ENCODE measurements at places on chromosomes 7 and 10.

- DNase-seq = no peak
These were observed 69.1 kb downstream of the DIP2C start for GRCh38 chr10:620417-620816.

DNA sequence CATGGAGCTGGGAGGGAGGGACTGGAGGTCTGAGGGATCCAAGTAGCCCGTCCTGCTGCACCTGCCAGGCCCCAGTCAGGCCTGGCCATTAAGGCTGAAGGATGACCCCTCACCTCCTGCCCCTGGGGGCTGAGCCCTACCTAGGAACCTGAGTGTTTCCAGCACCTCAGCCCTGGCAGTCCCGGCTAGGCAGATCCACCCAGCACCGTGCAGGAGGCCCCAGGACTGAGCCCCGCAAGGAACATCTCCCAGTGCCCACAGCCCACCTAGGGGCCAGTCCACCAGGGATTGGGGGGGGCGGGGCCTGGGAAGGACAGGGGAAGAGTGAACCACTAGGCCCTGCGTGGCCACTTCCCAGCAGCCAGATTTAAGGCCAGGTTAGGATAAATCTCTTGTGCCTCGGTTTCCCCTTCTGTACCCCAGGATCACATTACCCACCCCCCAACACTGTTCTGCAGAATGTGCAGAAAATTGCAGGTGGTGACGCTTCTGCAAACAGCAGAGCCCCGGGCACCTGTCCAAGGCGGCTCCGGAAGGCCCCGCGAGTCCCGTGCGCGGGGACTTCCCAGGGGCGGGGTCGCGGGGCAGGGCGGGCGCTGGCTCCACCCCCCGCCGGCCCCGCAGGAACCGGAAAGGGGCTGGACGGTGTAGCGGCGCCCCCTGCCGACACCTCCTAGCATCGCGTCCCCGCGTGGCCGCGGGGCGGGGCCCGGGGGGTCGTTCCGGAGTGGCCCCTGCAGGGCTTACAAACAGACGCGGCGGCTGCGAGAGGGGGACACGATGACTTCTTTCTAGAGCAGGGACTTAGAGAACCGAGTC lies 55.9 kb downstream of the PWWP2B start:
- peak; percentile 74 for DNase-seq

GRCh38 chr7:100484673-100485045 lies 932 bp downstream of the NYAP1 start:
- no peak for DNase-seq

DNA sequence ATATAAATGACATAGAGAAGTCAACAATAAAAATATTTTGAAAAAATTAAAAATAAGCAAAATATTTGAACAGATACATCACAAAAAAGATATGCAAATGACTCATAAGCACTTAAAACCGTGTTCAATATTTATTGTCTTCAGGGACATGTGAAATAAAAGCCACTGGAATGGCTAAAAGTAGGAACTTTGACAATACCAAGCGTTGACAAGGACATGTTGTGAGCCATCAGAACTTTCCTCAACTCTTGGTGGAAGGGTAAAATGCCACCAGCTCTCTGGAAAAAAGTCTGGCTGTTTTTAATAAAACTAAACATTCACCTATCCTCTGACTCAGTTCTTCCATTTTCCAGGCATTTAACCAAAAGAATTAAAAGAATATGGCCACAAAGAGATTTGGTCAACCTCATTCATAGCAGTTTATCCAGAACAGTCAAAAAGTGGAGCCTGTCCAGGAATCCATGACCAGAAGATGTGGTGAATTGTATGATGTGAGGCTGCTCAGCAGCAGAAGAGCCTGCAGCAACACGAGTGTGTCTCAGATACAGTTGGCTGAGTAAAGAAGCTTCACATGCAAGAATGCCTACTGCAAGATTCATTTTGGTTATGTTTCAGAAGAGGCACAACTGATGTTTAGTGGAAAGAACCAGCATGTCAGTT lies 7.1 kb upstream of the KLF6 start:
- DNase-seq = no peak

DNA sequence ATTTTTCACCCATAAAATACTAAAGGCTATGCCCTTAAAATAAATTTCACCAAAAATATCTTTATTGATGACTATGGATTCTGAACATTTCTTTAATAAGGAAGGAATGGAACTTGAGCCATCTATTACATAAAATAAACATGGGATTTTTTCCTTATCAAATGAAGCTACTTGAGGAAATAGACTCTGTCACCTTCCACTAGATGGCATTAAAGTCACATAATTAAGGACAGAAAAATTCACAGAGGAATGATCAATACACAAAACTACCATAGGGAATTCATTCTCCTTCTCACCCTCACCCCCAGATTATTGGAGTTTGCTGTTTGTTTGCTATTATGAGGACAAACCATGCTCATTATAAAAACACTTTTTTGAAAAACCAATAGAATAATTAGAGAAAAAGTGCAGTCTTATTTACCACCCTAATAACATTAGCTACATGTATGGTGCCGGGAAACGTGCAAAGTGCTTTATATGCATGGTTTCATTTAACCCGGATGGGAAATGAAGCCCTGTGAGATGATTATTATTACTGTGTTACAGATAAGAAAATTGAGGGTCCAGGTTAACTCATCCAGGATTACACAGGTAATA lies 21.1 kb upstream of the FOXI2 start:
- no peak for DNase-seq

- DNase-seq = no peak
These were observed 57.4 kb upstream of the SDK1 start for GRCh38 chr7:3243680-3244079.

DNA sequence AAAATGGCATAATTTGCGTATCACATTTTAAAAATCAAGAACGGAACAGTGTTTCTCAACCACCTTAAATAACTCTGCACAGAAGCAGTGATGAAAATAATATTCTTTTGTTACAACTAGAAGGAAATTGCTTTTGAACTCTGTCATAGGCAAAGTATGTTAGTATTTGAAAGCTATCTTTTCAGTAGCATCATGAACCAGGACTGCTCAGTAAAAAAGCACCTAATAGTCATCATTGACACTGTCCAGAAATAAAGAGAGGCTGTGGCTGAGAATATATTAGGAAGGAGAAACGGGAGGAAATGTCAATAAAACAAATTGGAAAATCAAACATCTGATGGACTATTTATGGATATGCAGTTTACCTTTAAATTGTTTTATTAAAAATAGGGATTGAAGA lies 237.2 kb upstream of the AKR1E2 start:
- no peak for DNase-seq

DNA sequence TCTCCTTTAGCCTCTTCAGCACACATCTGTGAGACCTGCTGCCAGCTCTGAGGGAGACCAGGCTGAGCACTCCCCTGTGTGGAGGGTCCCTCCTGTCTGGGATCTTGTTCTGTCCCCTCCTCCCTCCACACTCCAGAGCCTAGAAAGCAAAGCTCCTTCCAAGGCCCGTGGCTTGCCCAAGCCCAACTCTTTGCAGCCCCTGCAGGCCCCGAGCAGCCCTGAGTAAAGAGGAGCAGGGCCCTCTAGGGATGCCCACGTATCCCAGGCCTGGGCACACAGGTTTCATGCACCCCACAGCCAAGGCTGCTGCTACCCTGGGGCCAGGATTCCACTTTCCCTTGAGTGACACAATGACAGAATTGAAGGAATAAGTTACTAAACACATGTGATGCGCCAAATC lies 24.0 kb downstream of the COBL start:
- DNase-seq = no peak

GRCh38 chr10:35937546-35937945 lies 295.4 kb upstream of the FZD8 start:
- DNase-seq = no peak

- DNase-seq = no peak
These were observed 1014.7 kb upstream of the LRRN3 start for GRCh38 chr7:110076194-110076593.

DNA sequence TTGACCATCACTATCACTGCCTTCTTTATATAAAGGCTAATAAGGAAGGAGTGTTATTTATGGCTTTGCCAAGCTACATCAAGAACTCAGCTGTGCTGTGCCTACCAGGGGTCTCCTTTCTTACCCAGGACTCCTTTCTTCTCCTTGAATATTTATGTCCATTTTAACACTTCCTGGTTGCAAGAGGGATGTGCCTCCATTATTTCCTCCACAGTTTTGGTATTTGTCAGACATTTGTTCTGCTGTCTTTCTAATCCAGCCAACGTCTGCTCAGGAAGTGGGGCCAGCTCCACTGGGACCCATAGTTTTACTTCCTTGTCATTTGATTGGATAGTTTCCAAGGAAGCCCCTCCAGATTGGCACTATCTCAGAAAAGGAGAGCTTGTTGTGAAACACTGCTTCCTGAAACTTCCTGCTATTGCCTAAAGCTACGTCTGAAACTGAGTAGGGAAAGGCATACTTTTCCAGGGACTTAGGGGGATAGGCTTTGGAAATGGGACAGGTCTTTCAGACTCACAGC lies 6.6 kb upstream of the STRIP2 start:
- DNase-seq = no peak

DNA sequence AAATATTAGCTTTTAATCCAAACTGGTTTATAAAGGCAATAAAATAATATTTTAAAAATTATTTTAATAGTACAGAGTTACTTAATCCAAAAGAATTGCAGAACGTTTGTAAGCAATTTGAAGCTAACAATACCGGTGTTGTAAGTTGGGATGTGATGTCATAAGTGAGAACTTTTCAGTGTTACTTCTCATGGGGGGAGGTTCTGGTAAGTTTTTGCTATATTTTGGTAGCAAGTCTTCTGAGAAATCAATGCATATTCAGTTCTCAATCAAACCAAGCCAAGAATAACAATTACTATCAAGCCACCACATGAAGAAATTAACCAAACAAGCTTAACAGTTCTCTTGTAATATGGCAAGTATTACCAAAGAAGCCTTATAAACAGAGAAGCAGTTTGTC lies 147.1 kb upstream of the ASAH2 start:
- DNase-seq = no peak

DNA sequence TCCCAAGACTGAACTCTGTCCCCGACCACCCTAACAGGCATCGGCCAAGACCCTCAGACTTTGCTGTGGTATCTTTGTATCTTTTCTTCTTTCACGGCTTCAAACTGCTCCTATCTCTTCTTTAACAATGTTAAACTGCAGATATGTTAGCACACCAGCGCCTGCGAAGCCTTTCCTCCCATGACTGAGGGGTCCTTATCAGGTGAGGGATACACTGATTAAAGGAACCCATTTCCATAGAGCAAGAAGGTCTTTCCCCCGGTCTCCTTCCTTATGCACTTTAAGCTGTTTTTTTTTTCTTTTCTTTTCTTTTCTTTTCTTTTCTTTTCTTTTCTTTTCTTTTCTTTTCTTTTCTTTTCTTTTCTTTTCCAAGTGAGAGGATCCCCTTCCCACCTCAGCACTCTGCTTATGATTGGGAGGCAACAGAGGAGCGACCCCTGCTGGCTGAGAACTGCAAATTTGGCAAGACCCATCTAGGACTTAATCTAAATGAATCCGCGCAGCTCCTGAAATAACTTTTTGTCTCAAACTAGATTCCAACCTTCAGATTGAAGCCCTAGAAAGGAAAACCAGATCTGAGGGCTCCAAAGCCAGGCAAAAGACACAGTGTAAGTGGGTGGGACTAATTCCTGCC lies 109.9 kb downstream of the ITGB8 start:
- no peak for DNase-seq

- DNase-seq = no peak
These were observed 197.2 kb upstream of the SH2B2 start for GRCh38 chr7:102089175-102090098.

GRCh38 chr10:72276421-72277339 lies 3.0 kb downstream of the DDIT4 start:
- no peak for DNase-seq

DNA sequence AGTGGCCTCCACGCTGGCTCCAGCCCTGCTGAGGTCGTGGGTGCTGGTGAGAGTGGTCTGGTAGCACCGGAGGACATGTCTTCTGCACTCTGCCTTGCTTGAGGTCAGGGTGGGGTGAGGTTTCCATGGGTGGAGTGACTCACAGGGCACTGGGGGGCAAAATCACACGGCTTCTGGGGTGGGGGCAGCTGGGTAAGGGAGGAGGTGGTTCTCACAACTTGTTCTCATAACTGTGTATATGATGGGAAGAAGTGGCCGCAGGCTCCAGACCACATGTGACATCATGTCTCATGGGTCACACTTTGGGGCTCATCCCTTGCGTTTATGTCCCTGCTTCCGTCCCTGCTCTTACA lies 884 bp upstream of the PRF1 start:
- no peak for DNase-seq

DNA sequence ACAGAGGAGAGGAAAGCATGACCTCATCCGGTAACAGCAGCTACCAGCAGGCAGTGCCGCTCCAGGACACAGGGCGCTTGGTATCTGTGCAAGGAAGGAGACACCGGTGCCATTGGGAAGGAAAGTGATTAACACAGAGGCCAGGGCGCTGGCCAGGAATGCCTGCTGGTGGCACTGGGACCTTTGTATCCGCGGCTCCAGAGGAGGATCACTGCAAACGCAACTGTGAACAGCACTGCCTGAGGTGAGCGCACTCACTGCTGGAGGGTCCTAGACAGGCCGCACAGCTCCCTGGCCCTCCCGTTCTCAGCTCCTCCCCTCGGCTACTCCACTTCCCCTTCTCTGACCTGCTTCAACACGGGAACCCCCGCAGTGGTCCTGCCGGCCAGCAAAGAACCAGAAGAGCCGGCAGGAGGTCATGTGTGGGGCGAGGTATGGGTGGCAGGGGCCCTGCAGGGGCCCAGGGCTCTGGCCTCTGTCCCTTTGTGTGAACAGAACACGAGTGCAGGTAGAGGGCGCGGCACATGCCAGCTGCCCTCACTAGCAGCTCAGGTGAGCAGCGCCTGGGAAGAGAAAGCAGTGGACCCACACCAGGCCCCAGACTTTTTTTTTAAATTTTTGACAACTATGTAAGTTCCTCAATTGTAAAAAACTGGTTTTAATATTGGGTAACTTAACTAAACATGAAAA lies 107.6 kb downstream of the VIPR2 start:
- DNase-seq = no peak

- DNase-seq = no peak
These were observed 273.6 kb downstream of the SDHAF3 start for GRCh38 chr7:97390915-97391593.

- DNase-seq = no peak
These were observed 819.4 kb downstream of the MAGI2 start for GRCh38 chr7:78634093-78634492.

- DNase-seq = no peak
These were observed 1.3 kb downstream of the CYTH3 start for GRCh38 chr7:6271060-6271658.

GRCh38 chr7:70775570-70776156 lies 356.3 kb upstream of the GALNT17 start:
- DNase-seq = no peak

DNA sequence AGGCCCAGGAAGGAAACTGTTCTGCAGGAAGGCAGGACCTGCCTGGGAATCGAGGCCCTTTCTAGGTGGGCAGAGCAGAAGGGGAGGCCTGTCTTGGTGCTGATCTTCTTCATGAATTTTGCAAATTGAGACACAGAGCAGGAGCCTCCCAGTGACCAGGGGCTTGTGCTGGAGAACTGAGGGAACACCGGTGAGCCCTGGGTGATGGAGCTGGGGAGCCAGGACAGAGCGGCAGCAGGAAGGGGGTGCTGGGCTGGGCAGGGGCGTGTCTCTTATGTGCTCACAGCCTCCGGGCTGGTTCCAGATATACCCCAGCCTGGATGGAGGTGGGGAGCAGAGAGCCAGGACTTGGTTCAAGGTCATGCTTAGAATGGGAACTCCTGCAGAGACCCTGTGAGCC lies 139.9 kb downstream of the C10orf105 start:
- no peak for DNase-seq

- DNase-seq = no peak
These were observed 176.8 kb upstream of the AHR start for GRCh38 chr7:17121671-17122070.

All from activated naive CD8-positive, alpha-beta T cell treated with anti-CD3 and anti-CD28 coated beads, Interleukin-2, amount 50 U/mL, for 16 hours (primary cell).